GDM1 (cell line): ENCODE measurements at places on chromosomes 5 and 9.

DNA sequence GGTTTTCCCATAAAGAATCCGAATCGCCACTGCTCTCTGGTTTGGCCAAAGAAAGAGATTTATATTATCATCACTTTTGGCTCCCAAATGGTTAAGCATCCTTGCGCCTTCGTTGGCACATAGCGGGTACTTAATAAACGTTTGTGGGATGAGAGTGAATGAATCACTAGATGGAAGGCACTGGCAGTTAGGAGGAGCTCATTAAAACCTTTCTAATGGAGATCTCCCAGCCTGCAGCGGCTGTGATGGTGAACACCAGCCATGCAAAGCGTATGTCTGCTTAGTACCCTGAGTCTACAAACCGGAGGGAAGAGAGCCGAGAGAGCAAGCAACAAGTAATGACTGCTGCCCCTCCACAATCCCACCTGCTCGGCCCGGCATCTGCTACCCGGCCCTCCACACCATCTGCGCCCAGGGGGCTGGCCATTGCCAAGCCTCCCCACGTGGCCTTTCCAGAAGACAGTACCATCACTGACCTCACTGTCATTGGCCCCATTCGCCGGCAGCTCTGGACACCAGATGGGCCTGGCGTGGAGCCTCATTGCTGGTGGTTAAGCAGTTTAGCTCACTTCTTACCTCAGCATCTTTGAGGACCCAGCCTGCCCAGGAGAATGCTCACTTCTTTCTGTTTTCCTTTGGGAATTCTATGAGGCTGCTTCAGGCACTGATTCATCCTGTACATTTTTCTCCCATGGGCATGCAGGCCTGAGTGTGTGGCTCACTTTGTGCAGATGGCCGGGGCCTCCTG lies 39.3 kb upstream of the ANKRD33B start:
- no peak for DNase-seq

GRCh38 chr5:66209794-66210193 lies 65.7 kb downstream of the SREK1 start:
- no peak for DNase-seq

DNA sequence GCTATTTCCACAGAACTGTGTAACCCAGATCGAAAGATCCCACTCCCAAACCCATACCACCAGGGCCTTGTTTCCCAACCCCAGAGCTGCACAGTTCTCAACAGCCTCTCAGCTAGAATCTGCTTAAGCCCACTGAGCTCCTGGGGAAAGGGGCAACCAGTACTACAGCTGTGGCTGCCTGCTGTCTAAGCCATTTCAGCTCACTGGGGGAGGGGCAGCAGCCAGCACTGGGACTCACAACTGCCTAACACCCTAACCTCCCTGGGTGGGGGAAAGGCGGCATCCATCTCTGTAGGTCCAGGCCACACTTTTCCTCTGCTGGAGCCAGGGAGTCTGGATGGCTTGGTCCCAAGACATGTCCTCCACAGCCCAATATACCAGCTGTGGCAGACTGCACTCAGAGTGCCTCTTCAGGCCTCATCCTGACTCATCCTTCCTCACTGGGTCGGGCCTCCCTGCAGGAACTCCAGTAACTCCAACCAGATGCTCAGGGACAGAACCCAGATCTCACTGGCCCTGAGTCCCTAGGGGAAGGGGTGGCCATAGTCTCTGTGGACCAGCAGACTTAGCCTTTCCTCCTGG lies 241.4 kb downstream of the HINT1 start:
- DNase-seq = no peak

- DNase-seq = no peak
Observed at GRCh38 chr9:8078641-8079140, 279.1 kb upstream of the DMAC1 start.

DNA sequence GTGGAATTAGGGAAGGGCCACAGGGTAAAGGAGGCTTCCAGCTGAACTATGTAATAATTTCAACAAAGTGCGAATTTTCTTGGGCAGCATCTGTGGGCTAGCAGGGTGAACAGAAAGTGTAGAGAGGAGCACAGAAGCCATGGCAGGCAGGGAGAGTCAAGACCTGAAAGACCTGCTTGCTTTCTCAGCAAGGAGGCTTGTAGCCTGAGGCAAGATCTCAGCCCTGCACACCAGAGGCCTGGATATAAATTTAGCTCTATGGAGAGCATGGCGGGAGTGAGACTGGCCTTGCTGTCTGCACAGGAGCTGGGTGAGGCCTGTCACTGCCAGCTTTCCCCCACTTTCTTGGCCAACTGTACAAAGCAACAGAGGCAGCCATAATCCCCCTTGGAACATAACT lies 32.1 kb upstream of the SH3TC2 start:
- DNase-seq = no peak

- no peak for DNase-seq
Observed at GRCh38 chr9:98396656-98397055, 141.2 kb upstream of the TBC1D2 start.

- DNase-seq = no peak
Observed at GRCh38 chr9:36738318-36738976, 165.8 kb downstream of the MELK start.

GRCh38 chr9:95409650-95410426 lies 92.3 kb upstream of the FANCC start:
- no peak for DNase-seq

DNA sequence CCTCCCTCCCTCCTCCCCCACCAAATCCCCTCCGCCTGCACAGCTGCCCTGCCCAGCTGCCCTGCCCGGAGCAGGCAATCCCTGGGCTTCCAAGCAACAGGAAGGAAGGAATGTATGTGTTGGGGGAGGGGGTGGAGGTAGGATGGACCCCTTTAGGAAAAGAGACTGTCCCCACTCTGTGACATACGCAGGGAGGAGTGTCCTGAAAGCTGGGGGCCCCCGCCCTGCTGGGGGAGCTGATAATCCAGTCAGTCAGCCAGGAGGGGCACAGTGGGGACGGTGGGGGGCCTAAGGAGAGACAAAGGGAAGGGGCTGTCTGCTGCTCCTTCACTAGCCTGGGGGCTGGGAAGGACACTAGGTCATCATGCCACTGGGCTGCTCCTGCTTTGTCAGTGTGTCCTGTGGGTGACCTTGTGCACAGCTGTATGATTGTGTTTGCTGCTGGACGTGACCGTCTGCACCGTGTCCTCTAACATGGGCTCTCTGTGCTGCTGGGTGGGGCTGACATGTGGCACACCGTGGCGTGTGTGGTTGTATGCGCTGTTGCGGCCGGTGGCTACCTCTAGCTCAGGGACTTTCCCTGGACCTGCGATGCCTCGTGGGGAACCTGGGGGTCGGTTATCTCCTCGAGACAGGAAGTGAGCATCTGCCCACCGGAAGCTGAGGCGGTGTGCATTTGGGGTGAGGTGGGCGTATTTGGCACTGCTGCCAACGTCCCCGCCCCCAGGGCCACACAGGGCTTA lies 3.0 kb downstream of the N4BP3 start:
- DNase-seq = no peak

- no peak for DNase-seq
Observed at GRCh38 chr9:8207596-8207995, 408.0 kb upstream of the DMAC1 start.

DNA sequence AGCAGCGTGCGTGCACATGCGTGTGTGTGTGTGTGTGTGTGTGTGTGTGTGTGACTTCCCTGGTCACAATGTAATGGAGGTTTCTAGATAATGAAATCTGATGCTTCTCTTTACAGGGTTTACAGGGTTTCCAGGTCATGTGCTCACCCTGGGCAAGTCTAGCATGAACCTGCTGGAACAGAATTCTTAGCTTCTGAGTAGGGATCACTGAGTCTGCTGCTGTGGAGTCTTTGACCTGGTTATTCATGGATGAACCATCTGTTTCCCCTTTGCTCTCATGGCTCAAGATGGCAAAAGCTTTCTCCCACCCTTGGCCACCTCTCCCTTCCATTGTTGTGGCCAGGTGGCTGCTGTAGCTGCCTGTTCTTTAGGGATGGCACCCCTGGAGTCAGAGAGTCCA lies 111.6 kb upstream of the SHB start:
- no peak for DNase-seq

DNA sequence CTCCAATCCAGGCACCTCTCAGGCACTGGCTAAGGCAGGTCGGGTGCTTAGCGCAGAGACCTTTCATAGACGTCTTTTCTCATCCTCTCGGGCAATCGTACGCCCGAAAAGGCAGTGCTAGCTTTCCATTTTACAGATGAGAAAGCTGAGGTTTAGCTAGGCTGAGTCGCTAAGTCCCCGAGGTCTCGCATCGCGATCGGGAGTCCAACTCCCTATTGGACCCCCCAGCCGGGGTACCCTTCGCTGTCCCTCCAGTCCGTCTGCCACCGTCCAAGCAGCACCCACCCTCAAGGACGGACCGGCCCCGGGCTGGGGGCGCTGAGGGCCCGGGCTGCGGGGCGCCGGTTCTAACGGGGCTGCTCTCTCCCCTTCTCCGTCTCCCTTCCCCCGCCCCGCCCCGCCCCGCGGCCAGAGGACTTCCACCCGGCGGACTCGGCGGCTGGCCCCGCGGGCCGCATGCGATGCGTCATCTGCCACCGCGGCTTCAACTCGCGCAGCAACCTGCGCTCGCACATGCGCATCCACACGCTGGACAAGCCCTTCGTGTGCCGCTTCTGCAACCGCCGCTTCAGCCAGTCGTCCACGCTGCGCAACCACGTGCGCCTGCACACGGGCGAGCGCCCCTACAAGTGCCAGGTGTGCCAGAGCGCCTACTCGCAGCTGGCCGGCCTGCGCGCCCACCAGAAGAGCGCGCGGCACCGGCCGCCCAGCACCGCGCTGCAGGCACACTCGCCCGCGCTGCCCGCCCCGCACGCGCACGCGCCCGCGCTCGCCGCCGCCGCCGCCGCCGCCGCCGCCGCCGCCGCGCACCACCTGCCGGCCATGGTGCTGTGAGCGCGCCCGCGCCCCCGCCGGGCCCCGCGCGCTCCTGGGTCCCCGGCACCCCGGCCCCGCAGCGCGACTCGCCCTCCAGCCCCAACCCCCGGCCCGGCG lies 12.5 kb upstream of the EXOSC2 start:
- peak; percentile 74 for DNase-seq

GRCh38 chr9:87685871-87686519 lies 39.9 kb upstream of the CTSL start:
- no peak for DNase-seq

GRCh38 chr5:170681013-170681433 lies 102.5 kb upstream of the GABRP start:
- DNase-seq = peak; percentile 28

DNA sequence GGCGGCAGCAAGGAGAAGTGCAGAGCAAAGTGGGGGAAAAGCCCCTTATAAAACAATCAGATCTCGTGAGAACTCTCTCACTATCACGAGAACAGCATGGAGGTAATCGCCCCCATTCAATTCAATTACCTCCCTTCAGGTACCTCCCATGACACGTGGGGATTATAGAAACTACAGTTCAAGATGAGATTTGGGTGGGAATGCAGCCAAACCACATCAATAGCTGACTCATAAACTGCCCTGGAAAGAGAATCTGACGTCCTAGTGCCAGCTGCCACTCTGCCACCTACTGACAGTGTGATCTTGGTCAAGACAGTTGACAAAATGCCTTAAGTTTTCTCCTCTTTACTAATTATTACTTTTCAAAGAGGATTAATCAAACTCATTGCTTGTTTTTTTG lies 128.3 kb downstream of the GPBP1 start:
- DNase-seq = no peak

DNA sequence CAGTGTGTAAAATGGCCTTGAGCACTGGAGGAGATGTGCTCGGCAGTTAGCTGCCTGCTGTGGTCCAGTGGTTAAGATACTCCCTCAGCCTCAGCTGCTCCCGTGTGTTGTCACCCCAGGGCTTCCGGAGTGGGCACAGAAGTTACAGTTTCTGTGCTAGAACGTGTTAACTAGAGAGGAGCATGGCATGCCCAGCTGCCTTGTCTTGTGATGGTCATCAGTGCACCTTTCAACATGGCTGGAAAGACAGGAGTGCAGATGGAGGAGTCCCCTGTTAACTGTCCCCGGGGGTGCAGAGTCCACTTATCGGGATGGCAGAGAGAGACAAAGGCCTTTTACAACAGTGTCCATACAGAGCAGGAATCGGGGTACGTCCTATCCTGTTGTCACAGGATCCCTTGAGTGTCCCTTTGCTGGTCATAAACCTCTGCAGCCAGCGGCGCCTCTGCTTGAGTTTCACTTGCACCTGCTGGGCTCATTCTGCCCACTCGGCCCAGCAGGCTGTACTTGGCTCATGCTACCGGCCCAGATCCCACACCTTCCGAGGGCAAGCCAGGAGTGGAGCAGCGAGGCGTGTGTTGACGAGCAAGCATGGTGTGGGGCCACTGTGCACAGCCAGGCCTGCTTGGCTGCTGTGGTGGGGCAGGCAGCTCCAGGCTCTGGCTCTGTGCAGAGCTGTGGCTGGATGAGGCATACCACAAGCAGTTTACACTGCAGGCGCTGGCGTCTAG lies 112.6 kb downstream of the EHMT1 start:
- DNase-seq = no peak

DNA sequence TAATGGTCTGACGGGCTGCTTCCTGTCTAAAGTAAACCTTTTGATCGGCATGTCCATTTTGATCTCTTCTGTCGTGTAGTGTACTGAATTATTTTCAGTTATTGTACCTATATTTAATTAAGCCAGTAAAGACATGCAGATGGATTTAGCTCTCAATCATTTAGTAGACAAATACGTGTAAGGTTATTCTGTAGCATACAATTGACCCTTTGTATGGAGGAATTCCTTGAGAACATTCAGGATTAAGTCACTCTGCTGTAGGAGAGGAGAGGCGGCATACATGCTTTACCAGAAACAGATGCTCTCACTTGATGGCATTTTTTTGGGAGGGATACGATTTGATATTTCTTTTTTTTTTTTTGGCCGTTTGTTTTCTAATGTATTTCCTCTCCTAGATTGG lies 141.0 kb downstream of the PBX3 start:
- no peak for DNase-seq

DNA sequence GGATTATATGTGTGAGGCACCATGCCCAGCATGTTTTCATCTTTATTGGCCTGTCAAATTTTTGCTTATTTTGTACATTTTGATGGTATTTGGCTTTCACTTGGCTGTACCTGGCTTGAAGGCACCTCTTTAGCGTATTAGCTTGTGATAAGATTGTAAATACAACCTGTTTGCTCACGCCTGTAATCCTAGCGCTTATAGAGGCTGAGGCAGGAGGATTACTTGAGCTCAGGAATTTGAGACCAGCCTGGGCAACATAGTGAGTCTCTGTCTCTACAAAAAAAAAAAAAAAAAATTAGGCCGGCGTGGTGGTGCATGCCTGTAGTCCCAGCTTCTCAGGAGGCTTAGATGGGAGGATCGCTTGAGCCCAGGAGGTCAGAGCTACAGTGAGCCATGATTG lies 11.3 kb downstream of the SEC24A start:
- DNase-seq = no peak

DNA sequence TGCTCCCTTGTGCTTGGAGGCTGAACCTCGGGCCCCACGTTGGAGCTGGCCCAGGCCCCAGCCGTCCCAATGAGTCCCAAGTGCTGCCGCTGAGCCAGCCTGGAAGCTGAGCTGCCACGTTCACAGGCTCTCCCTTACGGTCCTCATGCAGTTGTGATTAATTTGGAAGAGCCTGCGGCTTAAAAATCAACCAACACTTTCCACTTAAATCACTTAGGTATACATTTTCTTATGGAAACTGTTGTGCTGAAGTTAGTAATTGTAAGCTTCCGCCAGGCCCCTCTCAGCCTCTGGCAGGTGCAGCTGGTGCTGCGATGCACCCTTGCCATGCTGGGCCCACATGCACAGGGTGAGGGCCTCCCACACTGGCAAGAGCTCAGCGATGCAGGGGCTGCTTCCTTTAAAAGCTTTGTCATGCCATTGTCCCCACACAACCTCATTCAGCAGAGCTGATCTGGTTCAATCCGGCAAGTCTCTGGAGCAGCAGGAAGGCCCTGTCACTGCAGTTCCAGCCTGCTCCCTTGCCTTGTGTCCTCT lies 61.0 kb downstream of the IPPK start:
- no peak for DNase-seq

- DNase-seq = peak; percentile 55
Observed at GRCh38 chr5:139646912-139647505, 1.1 kb upstream of the CXXC5 start.
